ENCODE measurements at places on chromosomes 12 and 14. TPM values are rescaled to one million over a fixed set of nuclear protein-coding genes. Genes with fewer than 3 reads are reported as not detected.

Gene PLD4
- total RNA-seq = not detected

Gene CDC42BPB
- total RNA-seq = 142 TPM

Gene ACVR1B
- total RNA-seq = 20.1 TPM

Gene PIWIL1
- not detected for total RNA-seq

Gene TSPAN8
- total RNA-seq = not detected

Gene RPL36AL
- 93.6 TPM for total RNA-seq

Gene CPM
- 7.3 TPM for total RNA-seq

Gene LRRK2
- total RNA-seq = 1.1 TPM

Gene KRT85
- not detected for total RNA-seq

Gene SSPN
- 2.2 TPM for total RNA-seq

Gene SLC25A21
- total RNA-seq = under 0.01 TPM

Gene RPGRIP1
- total RNA-seq = 0.22 TPM

Gene FGF23
- not detected for total RNA-seq

Gene CDK17
- 272 TPM for total RNA-seq

Gene VAMP1
- 3.9 TPM for total RNA-seq

Gene KLHDC1
- 1.6 TPM for total RNA-seq

Gene NELL2
- not detected for total RNA-seq

Gene SP1
- total RNA-seq = 62.7 TPM

Gene CHURC1
- total RNA-seq = 26.6 TPM

Gene FGD4
- total RNA-seq = 5.9 TPM

Gene BRF1
- total RNA-seq = 33.3 TPM

Gene HOTAIR
- total RNA-seq = not detected

Gene XRCC3
- total RNA-seq = 3.1 TPM

Gene MFAP5
- total RNA-seq = 0.86 TPM

Gene PRKD1
- total RNA-seq = 5.3 TPM

Gene ATL1
- total RNA-seq = 0.66 TPM

Gene SLC17A8
- total RNA-seq = not detected

Gene PRH2
- total RNA-seq = not detected

Gene ERO1A
- 120 TPM for total RNA-seq

Gene GPX2
- total RNA-seq = not detected

Gene KRT3
- total RNA-seq = not detected

Gene HECTD4
- total RNA-seq = 24.9 TPM

Gene CIROP
- not detected for total RNA-seq

Gene AGAP2
- total RNA-seq = 0.29 TPM

Gene IGF1
- 0.22 TPM for total RNA-seq

Gene OGFOD2
- 17.3 TPM for total RNA-seq

Gene RND1
- total RNA-seq = 0.44 TPM

Gene KRT82
- total RNA-seq = not detected

Gene SOAT2
- total RNA-seq = not detected

Gene CELA1
- not detected for total RNA-seq

Gene SMCO3
- not detected for total RNA-seq

Gene INSM2
- total RNA-seq = not detected

Gene OTUB2
- total RNA-seq = 0.66 TPM

Gene CMKLR1
- total RNA-seq = 7.4 TPM

Gene PMCH
- total RNA-seq = not detected

Gene COX8C
- total RNA-seq = not detected
